ENCODE measurements at places on chromosomes 7 and 10.

DNA sequence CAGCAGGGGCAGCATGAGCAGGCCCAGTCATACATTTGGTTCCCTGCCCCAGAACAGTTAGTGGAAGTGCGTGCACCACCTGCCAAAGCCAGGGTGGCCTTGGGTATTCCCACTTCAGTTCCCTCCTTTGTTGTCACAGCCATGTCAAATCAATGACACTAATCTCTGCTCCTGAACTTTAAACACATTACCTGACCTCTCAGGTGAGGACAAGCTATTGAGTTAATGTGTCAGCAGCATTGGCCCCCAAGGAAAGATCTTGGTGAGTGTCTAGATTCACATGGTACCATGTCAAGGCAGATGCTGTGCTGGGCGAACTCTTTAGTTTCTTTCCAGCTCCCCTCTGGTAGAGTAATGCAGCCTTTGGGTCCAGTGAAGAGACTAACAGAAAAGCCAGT lies 2.1 kb downstream of the CYP3A5 start:
- no peak for DNase-seq

DNA sequence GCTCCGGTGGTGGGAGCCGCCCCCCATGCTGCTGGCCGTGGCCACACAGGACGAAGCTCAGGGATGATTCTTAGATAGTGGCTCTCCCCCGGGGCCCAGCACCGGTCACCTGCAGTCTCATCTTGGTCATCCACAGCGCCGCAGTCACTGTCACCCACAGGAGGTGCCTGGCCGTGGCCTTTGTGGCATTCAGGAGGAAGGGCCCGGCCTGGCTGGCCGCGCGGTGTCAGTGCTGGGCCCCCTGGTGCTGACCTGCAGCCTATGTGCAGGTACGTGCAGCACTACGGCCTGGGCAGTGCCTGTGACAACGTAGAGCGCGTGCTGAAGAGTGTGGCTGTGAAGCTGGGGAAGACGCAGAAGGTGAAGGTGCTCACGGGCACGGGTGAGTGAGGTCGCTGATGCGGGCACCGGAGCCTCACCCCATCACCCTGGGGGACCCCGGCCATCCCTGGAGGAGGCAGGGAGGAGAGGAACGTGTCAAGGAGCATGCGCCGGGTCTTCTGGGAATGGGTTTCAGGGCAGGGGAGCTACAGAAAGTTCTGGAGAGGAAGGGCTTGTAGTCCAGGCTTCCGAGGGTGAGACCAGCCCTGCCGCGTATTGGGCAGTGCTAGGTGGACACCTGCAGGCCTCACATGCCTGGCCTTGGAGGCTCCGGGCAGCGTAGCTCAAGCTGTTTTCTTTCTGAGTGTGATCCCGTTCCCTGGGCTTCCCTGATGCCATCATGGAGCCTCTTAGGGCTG lies 5.0 kb downstream of the SPRN start:
- no peak for DNase-seq

- DNase-seq: no peak
Measured at GRCh38 chr7:51824050-51824449, 507.4 kb upstream of the COBL start.

DNA sequence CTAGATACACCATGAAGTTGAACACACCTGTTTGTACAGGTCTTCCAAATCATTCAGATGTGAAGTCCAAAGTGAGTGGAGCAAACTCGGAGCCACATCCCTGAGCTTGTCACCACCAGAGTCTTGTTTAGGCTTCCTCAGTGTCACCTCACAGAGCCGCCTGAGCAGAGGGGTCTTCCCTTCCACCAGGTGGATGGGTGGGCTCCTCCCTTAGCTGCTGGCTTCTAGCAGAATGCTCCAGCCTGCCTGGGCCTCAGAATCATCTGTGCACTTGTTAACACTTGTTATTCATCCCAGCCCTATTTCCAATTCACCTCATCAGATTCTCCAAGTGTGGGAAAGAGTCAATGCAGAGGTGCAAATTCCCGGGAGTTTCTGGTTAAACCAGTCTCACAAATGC lies 32.5 kb downstream of the C10orf71 start:
- no peak for DNase-seq

GRCh38 chr7:27111751-27112277 lies 9.3 kb upstream of the HOXA2 start:
- DNase-seq: no peak

DNA sequence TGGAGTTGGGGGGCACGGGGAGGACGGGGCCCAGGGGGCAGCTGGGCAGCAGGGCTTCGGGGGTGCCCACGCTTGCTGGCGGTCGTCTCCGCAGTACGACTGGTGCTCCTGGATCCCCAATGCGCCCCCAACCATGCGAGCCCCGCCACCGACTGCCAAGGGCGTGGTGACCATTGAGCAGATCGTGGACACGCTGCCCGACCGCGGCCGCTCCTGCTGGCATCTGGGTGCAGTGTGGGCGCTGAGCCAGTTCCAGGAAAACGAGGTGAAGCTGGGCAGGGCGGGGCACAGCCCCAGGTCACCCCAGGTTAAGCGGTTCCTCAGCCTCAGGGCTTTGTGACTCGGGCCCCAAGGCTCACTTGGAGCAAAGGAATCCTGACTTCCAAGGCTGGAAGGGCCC lies 70.0 kb downstream of the ALOX5 start:
- DNase-seq: no peak

DNA sequence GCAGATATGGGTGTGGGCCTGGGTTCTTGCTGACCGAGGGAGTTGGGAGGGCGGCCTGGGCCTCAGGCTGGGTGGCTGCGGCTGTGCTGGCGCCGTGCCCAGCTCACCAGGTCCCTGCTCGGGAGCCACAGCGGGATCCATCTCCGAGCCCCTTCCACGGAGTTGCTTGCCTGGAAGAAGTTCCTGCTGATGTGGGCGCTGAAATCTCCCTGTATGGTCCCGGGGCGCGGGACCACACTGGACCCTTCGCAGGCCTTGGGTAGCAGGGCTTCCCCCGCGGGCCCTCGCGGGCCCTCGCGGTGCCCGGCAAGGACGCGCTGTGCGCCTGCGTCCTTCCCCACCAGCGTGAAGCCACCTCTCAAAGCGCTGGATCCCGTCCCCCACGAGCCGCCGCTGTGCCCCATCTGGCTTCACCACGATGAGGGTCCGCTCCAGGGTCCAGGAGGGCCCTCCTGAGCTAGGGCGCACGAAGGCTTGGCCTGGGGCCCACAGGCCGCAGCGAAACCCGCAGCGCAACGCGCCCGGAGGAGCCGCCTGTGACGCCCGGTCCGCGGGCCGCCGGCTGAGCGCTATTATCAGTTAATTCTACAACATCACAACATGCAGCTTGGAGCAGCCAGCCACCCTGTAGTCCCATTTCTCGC lies 31.5 kb downstream of the RAB19 start:
- no peak for DNase-seq

DNA sequence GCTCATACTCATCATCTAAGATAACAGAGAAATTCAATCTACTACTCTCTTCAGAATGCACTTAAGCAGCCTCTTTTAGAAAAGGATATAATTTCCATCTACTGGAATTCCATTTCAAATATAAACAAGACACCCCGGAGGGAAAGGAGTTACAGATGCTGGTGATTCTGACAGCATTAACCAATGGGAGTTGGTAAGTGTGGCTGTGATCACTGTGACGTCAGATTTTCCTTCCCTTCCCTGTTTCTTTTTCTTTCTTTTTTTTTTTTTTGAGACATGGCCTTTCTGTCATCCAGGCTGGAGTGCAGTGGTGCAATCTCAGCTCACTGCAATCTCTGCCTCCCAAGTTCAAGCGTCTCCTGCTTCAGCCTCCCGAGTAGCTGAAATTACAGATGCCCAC lies 106.6 kb downstream of the ACTR3B start:
- DNase-seq: no peak

DNA sequence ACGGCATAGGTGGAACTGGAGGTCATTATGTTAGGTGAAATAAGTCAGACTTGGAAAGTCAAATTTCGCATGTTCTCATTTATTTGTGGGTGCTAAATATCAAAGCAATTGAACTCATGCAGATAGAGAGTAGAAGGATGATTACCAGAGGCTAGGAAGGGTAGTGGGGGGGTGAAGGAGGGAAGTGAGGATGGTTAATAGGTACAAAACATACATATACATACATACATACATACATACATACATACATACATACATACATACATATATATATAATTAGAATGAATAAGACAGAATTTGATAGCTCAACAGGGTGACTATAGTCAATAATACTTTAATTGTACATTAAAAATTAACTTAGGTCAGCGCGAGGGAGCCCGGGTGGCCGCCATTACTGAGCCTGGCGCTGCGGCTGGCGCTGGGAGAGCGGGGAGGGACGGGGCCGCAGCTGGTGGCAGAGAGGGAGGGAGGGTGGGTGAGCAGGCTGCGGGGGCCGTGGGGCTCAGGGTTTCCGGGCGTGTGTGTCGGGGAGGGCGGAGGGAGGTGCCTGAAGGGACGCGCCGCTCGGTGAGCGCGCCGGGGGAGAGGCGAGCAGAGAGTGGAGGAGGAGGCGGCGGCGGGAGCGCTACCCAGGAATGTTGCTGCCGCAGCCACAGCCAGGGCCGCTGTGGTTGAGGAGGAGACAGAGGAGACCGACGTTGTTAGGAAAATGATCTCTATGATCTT lies 85.8 kb upstream of the EGFR start:
- no peak for DNase-seq

DNA sequence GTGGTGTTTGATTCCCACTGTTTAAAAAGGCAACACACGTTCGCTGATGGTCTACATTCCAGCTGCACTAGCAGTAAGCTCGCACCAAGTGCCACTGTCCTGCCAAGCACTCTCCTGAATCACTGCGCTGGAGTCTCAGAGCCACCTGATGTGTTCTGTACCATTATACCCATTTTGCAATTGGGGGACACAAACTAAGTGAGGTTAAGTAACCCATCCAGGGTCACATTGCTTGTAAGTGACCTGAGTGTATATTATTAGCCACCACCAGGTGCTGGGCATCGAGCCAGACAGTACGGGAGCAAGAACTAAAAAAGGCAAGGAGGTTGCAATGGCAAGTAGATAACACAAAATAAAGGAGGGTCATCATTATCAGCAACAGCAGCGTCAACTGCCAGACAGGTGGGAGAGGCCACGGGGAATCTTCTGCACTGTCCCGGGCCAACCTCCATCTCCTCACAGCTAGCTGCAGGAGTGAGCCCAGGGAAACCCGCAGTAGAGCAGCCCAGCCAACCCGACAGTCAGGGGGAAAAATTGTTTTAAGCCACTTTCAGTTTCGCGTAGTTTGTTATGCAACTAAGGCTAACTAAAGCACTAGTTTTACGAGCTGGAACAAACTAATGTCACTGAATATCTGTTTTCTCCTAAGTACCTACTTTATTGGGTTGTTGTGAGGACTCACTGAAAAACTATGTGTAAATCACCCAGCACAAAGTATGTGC lies 712 bp upstream of the CPVL start:
- no peak for DNase-seq

GRCh38 chr7:98976396-98977185 lies 98.3 kb downstream of the TRRAP start:
- DNase-seq: no peak

DNA sequence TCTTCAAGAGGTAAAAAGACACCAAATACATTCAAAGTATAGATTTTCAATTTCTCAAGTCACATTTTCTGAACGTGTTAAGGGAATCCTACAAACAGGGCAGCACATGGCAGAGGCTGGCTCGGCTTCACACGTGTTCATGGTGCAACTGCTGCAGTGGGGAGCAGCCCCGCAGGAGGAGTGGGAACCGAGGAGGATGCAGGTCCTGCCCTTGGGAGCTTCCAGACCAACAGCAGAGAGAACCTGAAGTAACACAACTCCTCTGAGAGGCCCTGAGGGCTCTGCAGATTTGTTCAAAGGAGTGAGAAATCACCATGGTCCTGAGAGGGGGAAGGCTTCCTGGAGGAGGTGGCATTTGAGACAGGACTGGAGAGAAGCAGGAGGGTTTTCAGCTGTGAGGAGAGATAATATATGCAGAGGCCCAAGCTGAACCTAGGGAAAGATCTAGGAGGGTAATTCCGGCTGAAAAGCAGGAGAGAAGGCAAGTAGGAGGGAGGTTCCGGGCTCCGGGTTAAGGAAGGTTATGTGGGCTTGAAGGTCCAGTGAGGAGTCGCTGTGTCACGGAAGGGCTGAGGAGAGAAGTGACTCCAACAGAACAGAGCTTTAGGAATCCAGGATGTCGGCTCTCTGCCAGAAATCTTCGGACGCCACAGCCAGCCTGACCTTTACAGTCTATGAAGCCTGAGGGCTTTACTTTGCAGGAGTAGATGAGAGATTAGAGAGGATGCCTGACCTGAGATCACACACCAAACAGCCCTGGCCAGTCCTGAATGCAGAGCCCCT lies 77.5 kb downstream of the GPR26 start:
- no peak for DNase-seq

DNA sequence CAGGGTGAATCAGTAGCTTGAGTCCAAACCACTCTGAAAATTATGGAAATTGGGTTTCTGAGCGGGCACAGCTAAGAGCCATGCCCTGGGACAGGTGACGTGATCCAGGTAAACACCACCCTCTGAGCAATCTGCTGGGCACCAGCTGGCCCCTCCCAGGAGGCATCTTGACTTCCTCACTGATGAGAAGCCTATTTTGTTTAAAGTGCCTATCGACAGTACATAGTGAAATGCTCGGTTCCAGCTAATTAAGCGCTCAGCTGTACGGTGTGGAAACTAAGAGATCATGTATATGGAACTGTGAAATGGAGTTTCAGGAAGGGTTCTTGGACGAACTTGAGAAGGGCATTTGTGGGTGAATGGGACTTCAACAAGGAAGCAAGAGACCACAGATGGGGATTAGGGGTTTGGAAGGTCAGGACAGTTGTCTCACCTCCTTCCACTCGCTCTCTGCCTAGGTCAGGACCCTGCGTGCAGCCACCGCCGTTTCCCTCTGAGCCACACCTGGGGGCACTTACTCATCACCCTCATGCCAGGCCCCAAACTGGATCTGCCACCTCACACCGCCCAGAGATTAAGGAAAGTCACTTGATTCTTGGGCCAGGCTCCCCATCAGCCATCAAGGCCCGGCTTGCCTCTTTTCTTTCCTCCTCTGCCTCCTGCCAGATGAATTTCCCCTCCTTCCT lies 3.2 kb downstream of the ITPRIP start:
- DNase-seq: no peak

DNA sequence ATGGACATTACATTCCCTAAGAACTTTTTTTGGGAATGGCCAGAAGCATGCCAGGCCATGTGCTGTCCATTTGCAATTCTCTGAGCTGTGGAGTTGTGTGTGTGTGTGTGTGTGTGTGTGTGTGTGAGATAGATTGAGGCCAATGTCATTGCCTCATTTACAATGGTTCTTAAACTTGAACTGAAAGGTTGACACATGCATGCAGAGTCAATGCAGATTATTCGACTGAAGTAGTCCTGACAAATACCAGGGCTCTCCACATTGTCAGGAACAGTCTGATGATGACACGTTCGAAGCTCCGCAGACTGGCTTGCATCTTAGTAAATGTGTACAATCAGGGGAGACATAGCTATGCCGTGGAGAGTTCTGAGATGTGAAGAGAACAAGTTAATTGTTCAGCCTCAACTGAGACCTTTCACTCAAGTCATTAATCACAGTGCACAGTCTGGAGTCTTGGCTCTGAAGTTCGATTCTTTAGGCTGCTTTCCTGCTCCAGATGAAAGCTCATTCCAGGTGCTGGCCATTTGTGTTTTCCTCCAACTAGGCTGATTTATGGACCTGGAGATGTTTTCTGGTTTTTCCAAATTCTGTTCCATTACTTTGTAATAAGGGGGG lies 921.9 kb downstream of the LRMDA start:
- DNase-seq: no peak

Measured in common myeloid progenitor, CD34-positive (primary cell).